Vagina (tissue), 2 donors: ENCODE measurements at places on chromosomes 7 and 10. TPM values are rescaled to one million over a fixed set of nuclear protein-coding genes. Genes with fewer than 3 reads are reported as not detected.

DNA sequence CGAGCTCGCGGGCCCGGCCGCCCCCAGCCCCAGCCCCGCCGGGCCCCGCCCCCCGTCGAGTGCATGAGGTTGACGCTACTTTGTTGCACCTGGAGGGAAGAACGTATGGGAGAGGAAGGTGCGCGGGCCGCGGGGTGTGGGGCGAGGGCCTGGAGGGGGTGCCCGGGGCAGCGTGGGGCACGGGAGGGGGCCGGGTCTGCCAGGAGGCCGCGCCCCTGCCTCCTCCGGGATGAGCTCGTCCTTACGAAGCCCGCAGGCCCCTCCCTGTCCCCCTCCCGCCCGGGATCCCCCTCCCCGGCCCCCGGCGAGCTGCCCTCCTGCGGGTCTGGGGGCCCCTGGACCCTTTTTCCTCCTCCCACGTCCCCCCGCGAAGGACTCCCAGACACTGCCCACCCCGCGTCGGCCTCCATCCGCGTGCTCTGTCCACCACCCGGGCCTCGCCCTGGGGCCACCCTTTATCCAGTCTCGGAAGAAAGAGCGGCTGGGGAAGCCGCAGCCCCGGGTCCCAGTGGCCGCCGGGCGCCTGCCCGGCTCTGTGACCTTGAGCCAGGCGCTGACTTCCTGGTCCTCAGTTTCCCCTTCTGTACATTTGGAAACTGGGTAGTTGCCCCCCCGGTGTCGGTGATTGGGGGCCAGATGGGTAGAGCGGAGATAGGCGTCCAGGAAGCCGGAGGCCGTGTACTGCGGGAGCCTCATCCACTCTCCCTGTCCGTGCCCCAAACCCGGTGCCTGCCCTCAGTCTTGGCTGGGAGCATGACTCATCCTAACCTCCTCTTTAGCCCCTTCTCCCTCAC lies 521 bp downstream of the LIMK1 start:
- H3K36me3 ChIP-seq: peaks cover 9% of the 10 kb centered on the region
- peak overlapping the region; percentile 99 for H3K4me3 ChIP-seq
- peaks cover 29% of the 10 kb centered on the region for H3K4me1 ChIP-seq
- DNase-seq: no peak
- no peaks in the 10 kb centered on the region for H3K27me3 ChIP-seq
- peak overlapping the region; percentile 86 for H3K27ac ChIP-seq

DNA sequence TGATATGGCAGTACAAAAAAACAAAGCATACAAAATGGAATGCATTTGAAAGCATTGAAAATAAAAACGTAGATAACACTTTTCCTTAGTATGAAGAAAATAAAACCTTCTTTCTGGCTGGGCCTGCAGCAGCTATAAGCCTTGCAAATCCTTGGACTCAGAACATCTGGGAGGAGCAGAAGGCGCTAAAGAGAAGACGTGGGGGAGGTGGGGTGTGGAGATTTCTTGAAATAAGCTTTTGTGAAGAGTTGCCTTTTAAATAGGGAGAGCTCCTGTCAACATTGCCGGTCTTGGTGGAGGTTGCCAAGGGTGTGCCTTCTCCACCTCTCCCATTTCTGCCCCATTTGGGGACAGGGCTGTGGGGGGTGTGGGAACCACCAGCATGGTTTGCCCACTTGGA lies 128.7 kb downstream of the TMEM178B start:
- no peaks in the 10 kb centered on the region for H3K36me3 ChIP-seq
- no peaks in the 10 kb centered on the region for H3K4me1 ChIP-seq
- no peak for DNase-seq

GRCh38 chr10:58698777-58699356 lies 186.2 kb downstream of the BICC1 start:
- H3K4me1 ChIP-seq: peaks cover 5% of the 10 kb centered on the region
- H3K27me3 ChIP-seq: no peaks in the 10 kb centered on the region

DNA sequence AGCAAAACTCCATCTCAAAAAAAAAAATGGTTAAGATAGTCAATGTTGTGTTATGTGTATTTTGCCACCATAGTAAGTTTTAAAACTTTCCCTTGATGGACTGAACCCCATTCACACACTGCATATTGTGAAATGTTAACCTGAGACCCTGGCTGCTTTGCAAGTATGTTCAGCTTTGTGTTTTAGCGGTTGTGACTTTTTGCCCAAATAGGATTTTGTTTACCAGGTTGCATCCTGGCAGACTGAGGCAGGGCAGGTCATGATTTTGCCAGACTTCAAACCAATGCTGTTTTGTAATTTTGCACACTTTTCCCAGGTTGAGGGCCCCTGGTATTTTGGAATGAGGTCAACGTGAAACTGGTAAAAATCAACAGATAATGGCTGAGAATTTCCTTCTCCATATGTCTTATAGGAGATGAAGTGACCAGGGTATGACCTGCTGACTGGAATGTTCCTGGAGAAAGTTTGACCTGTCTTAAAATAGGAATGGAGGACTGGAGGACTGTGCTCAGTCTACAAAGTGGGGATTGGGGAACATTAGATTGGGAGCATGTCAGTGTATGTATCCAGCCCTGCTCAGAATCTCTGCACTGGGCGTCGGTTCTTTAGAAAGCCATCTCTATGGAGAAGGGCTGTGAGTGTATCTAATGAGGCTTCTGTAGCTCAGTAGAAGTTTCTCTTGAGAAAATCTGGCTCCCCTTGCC lies 76.2 kb downstream of the LRGUK start:
- DNase-seq: no peak
- H3K36me3 ChIP-seq: no peaks in the 10 kb centered on the region
- H3K4me3 ChIP-seq: no peak overlapping the region
- H3K27me3 ChIP-seq: no peaks in the 10 kb centered on the region
- no peaks in the 10 kb centered on the region for H3K4me1 ChIP-seq

DNA sequence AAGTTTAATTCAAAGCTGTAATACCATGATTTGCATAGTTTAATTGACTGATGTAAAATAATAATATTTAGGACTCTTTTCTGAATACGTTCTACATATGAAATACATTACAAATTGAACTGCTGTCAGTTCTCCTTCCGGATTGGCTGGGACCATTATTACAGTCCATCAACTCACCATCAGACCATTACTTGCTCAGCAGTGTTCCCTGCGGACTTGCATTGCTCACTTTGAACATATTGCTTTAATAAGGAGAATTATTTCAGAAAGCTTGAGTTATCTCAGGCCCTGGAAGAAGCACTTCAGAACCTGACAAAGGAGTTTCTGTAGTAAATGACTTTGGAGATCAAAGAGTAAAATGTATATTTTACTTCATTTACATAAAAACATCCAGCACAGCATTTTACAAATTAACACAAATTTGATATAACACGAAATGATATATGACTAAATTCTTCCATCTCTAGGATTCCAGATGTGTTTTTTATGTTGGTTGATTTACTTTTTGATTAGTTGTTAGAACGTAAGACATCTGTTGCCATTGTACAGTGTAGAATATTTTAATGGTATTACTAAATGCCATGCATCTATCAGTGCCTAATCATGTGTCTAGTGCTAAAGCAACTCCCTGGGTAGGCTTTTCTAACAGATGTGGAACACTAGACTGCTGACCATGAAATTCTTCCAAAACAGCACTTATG lies 418.5 kb upstream of the SEMA3A start:
- no peaks in the 10 kb centered on the region for H3K27me3 ChIP-seq
- no peak for DNase-seq
- no peak overlapping the region for H3K27ac ChIP-seq
- H3K4me1 ChIP-seq: no peaks in the 10 kb centered on the region

DNA sequence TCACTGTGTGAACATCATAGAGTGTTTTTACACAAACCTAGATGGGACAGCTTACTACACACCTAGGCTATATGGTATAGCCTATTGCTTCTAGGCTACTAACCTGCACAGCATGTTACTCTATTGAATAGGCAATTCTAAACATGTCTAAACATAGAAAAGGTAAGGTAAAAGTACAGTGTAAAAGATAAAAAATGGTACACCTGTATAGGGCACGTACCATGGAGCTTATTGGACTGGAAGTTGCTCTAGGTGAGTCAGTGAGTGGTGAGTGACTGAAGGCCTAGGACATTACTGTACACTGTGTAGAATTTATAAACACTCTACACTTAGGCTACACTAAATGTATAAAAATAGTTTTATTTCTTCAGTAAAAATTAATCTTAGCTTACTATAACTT lies 182.0 kb upstream of the THSD7A start:
- H3K4me1 ChIP-seq: no peaks in the 10 kb centered on the region
- no peaks in the 10 kb centered on the region for H3K36me3 ChIP-seq
- no peak for DNase-seq

DNA sequence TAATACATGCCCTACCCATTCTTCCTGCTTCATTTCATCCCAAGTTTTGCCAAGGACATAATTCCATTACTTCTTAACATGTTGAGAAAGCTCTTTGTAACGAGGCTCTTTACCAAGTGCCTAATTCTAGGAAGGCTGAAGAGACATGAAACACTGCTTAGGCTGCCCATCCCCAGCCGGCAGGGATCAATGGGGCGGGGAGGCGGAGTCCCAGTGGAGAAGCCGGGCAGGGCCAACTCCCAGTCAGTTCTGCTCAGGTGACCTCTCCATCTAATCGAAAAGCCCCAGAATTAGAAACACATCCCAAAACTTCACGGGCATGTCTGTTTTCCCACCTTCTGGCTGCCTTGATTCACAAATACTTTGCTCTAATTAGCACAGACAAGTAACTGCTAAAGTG lies 89.5 kb upstream of the LYZL1 start:
- H3K36me3 ChIP-seq: no peaks in the 10 kb centered on the region
- no peaks in the 10 kb centered on the region for H3K27me3 ChIP-seq
- H3K27ac ChIP-seq: no peak overlapping the region

- H3K36me3 ChIP-seq: no peaks in the 10 kb centered on the region
- DNase-seq: no peak
- H3K27me3 ChIP-seq: no peaks in the 10 kb centered on the region
- H3K27ac ChIP-seq: no peak overlapping the region
Measured at GRCh38 chr10:67612577-67613537, 83.1 kb downstream of the CTNNA3 start.

GRCh38 chr10:125006921-125007426 lies 65.1 kb downstream of the ZRANB1 start:
- no peak for DNase-seq
- no peaks in the 10 kb centered on the region for H3K27me3 ChIP-seq
- peak overlapping the region; percentile 49 for H3K27ac ChIP-seq
- peaks cover 10% of the 10 kb centered on the region for H3K36me3 ChIP-seq
- peaks cover 59% of the 10 kb centered on the region for H3K4me1 ChIP-seq

- no peaks in the 10 kb centered on the region for H3K36me3 ChIP-seq
- no peaks in the 10 kb centered on the region for H3K27me3 ChIP-seq
- DNase-seq: no peak
- no peaks in the 10 kb centered on the region for H3K4me1 ChIP-seq
- no peak overlapping the region for H3K4me3 ChIP-seq
Measured at GRCh38 chr10:116538456-116538855, 7.3 kb upstream of the PNLIP start.

GRCh38 chr7:26648554-26648953 lies 215.8 kb downstream of the SKAP2 start:
- no peak overlapping the region for H3K4me3 ChIP-seq
- DNase-seq: no peak
- H3K27ac ChIP-seq: no peak overlapping the region
- no peaks in the 10 kb centered on the region for H3K36me3 ChIP-seq
- no peaks in the 10 kb centered on the region for H3K27me3 ChIP-seq

- no peak overlapping the region for H3K4me3 ChIP-seq
- H3K27me3 ChIP-seq: no peaks in the 10 kb centered on the region
- H3K4me1 ChIP-seq: peaks cover 7% of the 10 kb centered on the region
Measured at GRCh38 chr7:156604311-156604710, 36.3 kb upstream of the RNF32 start.

GRCh38 chr10:815338-816090 lies 116.0 kb downstream of the LARP4B start:
- H3K4me3 ChIP-seq: no peak overlapping the region
- no peaks in the 10 kb centered on the region for H3K4me1 ChIP-seq
- no peak for DNase-seq
- H3K27ac ChIP-seq: no peak overlapping the region
- H3K27me3 ChIP-seq: no peaks in the 10 kb centered on the region
- peaks cover 3% of the 10 kb centered on the region for H3K36me3 ChIP-seq

DNA sequence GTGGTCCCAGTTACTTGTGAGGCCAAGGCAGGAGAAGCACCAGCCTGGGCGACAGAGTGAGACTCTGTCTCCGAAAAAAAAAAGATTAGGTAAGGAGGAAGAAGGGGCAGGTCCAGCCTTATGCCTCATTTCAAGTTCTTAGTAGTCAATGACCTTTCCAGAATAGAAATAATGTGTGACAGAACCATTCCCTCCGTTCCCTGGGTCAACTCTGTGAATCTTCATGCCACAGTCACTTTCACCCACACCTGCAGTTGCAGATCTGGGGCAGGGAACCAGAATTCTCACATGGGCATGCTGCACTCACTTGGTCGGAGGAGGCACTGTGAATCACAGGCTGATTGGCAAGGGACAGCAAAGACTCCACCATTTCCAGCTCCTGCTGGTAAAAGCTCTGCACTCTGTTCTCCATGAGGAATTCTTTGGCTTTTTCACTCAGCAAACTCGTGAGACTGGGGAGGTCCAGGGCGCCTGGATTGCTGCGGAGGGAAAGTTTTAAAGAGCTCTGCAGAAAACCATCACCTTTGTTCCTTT lies 20.7 kb downstream of the STN1 start:
- peaks cover 56% of the 10 kb centered on the region for H3K4me1 ChIP-seq
- no peaks in the 10 kb centered on the region for H3K36me3 ChIP-seq
- DNase-seq: no peak
- no peaks in the 10 kb centered on the region for H3K27me3 ChIP-seq
- peak overlapping the region; percentile 79 for H3K27ac ChIP-seq

DNA sequence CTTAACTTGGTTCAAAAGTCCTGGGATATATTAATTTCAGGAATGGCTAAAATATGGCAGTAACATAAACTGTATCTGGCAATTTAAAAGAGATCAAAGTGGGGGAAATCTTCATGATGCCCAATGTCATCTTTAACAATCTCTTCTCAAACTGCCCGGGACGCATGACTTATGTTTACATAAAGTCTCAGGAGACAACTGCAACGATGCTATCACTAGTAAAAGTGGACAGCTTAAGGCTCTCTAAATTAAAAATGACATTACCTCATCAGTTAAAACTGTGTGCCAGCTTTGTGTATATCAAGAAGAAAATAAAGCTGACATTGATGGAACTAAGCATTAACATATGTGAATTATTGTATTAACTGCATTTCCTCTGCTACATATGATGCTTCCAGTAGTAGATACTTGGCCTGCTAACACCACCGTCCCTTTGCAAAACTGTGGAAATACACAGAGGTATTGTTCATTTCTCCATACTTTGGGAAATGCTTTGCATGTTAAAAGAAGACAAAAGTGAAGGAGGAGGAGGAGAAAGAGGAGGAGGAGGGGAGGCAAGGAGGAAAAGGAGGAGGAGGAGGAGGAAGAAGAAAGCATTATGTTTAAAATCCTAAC lies 62.4 kb downstream of the NRP1 start:
- no peak overlapping the region for H3K4me3 ChIP-seq
- no peak overlapping the region for H3K27ac ChIP-seq
- no peaks in the 10 kb centered on the region for H3K36me3 ChIP-seq
- peaks cover 27% of the 10 kb centered on the region for H3K4me1 ChIP-seq

- H3K4me1 ChIP-seq: peaks cover 6% of the 10 kb centered on the region
- DNase-seq: no peak
- H3K27ac ChIP-seq: no peak overlapping the region
- no peak overlapping the region for H3K4me3 ChIP-seq
- peaks cover 4% of the 10 kb centered on the region for H3K27me3 ChIP-seq
Measured at GRCh38 chr10:43226851-43227845, 39.7 kb downstream of the RASGEF1A start.

Gene A1CF
- not detected for total RNA-seq

Gene ADGRA1
- 0.49 TPM for total RNA-seq

Gene BAIAP2L1
- 17.2 TPM for total RNA-seq

Gene FAM25C
- not detected for total RNA-seq

Gene ARMC3
- total RNA-seq: not detected

Gene OR6V1
- total RNA-seq: not detected

Gene ZPBP
- total RNA-seq: not detected

Gene PLXDC2
- total RNA-seq: 51.3 TPM

Gene TRIM74
- not detected for total RNA-seq

Gene NCF1
- not detected for total RNA-seq

Gene MMP21
- not detected for total RNA-seq

Gene TMEM225B
- total RNA-seq: 1.2 TPM

Gene IQUB
- total RNA-seq: 0.98 TPM

Gene DNAJC1
- 40.0 TPM for total RNA-seq
